Activated T-cell treated with anti-CD3 and anti-CD28 coated beads for 1 hour (primary cell): ENCODE measurements at places on chromosomes 1 and 21.

GRCh38 chr1:31127266-31127665 lies 61.7 kb upstream of the PUM1 start:
- DNase-seq = no peak

DNA sequence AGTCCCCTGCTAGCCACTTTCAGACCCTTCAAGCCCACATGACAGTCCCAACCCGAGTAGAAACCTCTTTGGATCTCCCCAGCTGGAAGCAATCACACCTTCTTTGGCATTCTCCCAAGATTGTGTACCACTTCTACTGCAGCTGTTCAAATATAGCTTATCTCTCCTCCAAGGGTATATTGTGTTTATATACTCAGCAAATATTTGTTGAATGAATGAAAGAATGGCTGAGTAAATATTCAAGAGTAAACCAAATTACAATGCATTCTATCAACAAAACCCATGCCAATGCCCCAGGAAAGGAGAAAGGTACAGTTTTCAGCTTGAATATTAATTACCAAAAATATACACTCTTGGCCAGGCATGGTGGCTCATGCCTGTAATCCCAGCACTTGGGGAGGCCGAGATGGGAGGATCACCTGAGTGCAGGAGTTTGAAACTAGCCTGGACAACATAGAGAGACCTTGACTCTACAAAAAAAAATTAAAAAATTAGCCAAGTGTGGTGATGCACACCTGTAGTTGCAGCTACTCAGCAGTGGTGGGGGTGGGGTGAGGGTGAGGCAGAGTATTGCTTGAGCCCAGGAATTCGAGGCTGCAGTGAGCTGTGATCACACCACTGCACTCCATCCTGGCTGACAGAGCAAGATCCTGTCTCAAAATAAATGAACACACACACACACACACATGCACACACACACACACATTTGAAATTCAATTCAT lies 68.5 kb downstream of the NIBAN1 start:
- DNase-seq = no peak

GRCh38 chr1:210398466-210398865 lies 69.8 kb downstream of the HHAT start:
- DNase-seq = no peak

GRCh38 chr1:33055210-33056008 lies 18.7 kb upstream of the AK2 start:
- DNase-seq = no peak

- DNase-seq = peak; percentile 73
Measured at GRCh38 chr1:211476200-211476849, 15.6 kb downstream of the RD3 start.

GRCh38 chr21:42542196-42542595 lies 28.5 kb downstream of the SLC37A1 start:
- DNase-seq = no peak
